ENCODE measurements at places on chromosomes 11 and 22.

GRCh38 chr11:102451681-102452460 is 694 bp downstream of the TMEM123 start:
- peak; percentile 32 for DNase-seq

DNA sequence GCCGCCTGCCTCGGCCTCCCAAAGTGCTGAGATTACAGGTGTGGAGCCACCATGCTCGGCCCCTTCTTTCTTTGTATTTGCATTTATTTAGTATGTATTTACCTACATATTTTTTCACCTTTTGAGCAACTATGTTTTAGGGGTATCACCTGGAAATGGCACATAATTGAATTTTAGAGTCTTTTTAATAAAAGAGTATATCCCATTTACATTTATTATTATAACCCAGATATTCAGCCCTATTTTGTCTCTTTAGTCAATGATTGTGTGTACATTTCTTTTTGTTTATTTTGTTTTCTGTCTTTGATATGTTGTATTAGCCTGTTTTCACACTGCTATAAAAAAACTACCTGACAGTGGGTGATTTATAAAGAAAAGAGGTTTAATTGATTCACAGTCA is 56.8 kb upstream of the CCND1 start:
- no peak for DNase-seq

GRCh38 chr11:121059605-121060004 is 35.7 kb downstream of the TBCEL start:
- no peak for DNase-seq

DNA sequence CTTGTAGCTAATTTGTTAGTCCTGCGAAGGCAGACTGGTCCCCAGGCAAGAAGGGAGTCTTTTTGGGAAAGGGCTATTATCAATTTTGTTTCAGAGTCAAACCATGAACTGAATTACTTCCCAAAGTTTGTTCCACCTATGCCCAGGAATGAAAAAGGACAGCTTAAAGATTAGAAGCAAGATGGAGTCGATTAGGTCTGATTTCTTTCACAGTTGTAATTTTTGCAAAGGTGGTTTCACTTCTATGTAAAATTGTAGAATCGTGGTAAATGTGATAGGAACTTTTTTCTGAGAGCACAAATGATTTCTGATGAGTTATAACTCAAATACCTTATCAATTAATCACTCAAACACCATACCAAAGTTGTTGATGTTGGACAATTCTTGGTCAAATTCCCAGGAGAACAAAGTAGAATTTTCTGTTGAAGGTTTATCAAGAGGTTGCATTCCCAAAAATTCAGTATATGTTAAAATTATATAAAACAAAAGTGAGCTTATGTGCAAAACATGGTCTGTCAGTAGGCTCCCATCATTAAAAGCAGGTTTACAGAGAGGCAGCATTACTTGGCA is 2.9 kb upstream of the CTSC start:
- no peak for DNase-seq

DNA sequence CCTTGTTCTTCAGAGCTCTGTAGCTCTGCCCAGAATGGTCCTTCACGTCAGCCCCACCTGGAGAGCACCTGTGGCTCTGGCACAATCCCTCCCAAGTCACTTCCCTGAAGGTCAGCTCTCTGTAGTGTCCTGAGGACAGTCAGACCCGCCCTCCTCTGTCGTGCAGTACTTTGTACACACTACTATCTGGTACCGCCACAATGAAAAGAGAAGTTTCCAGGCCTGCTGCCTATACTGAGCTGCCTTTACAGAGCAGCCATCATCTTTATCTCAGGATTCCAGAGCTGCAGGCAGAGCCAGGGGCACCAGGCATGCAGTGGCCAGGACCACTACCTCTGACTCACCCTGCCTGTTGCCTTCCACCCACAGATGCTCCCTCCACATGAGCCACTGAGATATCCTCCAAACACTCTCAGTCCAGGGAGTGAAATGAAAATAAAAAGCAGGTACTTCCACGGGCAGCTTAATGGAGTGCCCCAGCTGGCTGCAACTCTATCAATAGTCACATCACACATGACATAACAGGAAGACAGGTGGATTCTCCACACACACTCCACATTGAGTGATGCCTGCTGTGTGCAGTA is 7.3 kb downstream of the PACSIN2 start:
- DNase-seq, result no peak

DNA sequence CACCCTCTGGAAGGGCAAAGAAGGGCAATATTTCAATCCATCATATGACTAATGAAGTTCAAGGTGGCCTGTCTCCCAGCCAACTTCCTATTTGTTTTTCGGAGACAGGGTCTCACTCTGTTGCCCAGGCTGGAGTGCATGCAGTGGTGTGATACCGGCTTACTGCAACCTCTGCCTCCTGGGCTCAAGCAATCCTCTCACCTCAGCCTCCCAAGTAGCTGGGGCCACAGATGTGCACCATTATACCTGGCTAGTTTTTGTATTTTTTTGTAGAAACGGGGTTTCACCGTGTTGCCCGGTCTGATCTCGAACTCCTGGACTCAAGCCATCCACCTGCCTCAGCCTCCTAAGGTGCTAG is 13.4 kb downstream of the ABTB2 start:
- no peak for DNase-seq

GRCh38 chr11:62575156-62575555 is 1.5 kb upstream of the EEF1G start:
- DNase-seq, result no peak

- DNase-seq, result no peak
Observed at GRCh38 chr22:23569716-23570115, 10.4 kb downstream of the IGLL1 start.

GRCh38 chr11:111851636-111852035 is 19.7 kb downstream of the ALG9 start:
- DNase-seq, result no peak

DNA sequence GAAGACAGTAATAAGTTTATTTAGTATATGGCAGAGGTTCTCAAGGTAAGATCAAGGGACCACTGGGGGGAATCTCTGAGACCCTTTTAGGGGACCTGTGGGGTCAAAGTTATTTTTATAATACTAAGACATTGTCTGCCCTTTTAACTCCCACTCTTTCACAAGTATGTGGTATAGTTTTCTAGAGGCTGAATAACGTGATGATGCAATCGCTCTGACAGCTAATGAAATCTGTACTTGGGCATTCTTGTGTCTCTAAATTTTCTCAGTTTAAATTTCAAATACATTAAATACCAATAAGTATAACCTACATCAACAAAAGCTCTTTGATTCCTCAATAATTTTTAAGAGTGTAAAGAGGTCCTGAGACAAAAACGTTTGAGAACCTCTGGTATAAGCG is 147.9 kb downstream of the ATG16L2 start:
- DNase-seq, result no peak

DNA sequence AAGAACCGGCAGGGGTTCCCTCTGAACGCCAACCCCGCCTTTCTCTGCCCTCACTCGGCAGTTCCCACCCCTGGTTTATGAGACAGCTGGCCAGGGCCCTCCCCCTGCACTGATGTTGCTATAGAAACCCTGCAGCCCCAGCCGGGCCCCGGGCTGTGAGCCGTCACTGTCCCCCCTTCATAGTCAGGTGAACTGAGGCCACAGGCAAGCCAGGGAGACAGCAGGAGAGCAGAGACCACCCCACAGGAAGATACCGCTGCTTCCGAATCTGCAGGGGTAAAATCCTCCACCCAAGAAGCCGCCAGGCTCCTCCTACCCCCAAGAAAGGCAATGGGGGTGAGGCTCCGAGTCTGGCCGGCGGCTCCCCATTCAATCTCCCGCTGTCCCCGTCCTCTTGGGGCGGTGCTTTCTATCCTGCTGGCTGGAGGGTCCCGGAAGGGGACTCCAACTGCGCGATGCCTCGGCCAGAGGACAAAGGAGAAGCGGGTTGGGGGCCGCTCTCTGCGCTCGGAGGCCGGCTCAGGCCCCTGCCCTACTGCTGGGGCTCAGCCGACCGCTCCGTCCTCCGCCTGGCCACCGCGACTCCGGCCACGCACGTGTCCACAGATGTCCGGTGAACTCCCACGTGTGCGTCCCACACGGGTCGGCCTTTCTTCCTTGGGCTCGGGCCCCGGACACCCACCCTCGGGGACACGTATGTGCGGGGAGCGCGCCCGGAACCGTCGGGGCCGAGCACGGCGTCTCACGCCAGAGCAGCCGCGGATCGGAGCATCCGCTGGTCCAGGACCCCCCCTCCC is 587 bp downstream of the SLC25A22 start:
- peak; percentile 36 for DNase-seq

GRCh38 chr11:67413266-67413849 is 2.1 kb upstream of the CARNS1 start:
- DNase-seq, result no peak

GRCh38 chr22:20663941-20664593 is 109.8 kb upstream of the SERPIND1 start:
- no peak for DNase-seq

- no peak for DNase-seq
Observed at GRCh38 chr22:20748731-20749428, 25.0 kb upstream of the SERPIND1 start.

- DNase-seq, result no peak
Observed at GRCh38 chr11:64853709-64854108, 9.3 kb upstream of the CDC42BPG start.

DNA sequence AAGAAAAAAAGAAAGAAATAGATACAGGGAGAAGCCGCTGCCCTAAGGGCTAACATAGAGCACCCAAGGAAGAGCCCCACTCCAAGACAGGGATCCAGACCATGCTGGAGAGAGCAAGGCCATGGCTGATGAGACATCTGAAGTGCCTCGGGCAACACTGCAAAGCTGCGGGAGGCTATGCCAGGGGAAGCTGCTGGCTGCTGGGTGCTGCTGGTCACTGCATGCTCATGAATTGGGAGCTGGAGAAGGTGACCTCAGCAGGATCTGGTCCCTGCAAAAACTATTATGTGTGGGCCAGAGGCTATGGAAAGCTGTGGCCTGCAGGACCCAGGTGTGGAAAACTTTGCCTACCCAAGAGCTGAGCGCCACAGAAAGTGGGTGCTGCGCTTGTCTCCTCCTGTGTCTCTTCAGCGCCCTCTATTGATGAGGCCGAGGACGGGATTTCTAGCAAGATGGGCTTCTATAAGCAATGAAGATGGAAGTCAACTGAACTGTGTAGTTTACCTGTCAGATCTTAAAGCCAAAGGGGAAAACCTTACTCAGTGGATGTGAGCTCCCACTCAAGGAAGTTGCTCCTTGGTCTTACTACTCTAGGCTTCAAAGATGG is 17.3 kb upstream of the SLC29A2 start:
- peak; percentile 23 for DNase-seq

GRCh38 chr11:113906038-113906437 is 1.4 kb downstream of the HTR3B start:
- DNase-seq, result no peak

DNA sequence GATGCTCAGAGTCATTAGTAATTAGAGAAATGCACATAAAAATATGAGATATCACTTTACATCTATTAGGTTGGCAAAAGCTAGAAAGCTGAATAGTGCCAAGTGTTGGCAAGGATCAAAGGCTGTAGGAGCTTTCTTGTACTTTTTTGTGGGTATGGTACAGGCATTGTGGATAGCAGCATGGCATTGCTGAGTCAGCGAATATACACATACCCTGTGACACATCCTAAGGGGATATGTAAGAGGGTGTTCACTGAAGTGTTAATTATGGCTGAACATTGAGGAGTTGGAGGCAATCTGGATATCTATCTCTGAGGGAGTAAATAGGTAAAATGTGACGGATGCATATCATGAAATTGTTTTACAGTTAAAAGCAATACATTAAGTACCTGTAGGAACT is 27.0 kb upstream of the IL18BP start:
- no peak for DNase-seq

- no peak for DNase-seq
Observed at GRCh38 chr11:123334925-123335324, 95.1 kb upstream of the GRAMD1B start.

GRCh38 chr11:42521994-42522393 is 789.8 kb upstream of the API5 start:
- no peak for DNase-seq

DNA sequence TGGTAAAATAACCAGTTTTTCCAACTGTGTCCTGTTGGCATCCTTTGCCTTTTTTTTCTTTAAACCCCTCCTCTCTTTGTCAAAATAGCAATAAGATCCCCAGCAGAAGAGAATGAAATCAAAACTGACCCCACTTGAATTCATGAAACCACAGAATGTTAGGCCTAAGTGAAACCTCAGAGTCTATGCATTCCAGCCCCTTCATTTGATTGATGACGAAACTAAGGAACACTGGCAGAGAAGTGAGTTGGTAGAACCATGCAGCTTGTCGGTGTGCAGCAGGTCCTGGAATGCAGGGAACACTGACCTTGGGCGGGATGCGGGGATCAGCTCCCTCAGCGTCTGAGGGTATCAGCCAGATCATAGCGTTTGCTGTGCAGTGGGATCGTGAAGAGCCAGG is 57.5 kb downstream of the GRK3 start:
- DNase-seq, result no peak

GRCh38 chr11:36292311-36292722 is 3.1 kb upstream of the COMMD9 start:
- DNase-seq, result no peak

DNA sequence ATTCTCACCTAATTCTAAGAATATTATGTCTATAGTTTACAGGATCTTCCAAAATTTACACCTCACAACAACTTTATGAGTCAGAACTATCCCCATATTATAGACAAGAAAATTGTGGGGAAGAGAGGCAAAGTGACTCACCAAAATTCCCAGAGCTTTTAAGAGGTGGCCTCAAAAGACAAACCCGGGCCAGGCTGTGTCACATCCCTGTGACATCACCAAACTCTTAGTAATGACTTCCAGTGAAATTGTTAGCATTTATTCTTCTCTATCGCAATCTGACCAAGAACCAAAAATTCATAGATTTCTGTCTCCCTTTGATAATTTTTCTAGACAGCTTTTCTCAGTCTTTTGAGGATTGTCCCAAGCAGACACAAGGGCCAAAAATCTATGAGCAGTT is 134.3 kb downstream of the SNX19 start:
- DNase-seq, result no peak

- no peak for DNase-seq
Observed at GRCh38 chr22:20174785-20175596, 24.1 kb upstream of the CCDC188 start.

DNA sequence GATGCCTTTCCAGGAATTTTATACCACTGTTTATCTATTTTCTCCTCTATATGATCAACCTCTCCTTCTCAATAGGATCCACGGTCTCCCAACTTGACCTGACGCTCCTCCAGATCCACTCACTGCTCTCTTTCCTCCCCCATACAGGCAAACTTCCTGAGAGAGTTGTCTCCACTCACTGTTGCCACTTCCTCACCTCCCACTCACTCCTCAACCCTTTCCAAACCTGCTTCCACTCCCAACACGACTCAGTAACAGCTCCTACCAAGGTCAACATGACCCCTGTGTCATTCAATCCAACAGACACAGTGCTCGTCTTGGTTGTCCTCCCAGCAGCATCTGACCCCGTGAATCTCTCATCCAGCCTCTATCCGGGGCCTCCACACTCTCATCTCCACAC is 3.1 kb downstream of the APBB1 start:
- DNase-seq, result no peak

DNA sequence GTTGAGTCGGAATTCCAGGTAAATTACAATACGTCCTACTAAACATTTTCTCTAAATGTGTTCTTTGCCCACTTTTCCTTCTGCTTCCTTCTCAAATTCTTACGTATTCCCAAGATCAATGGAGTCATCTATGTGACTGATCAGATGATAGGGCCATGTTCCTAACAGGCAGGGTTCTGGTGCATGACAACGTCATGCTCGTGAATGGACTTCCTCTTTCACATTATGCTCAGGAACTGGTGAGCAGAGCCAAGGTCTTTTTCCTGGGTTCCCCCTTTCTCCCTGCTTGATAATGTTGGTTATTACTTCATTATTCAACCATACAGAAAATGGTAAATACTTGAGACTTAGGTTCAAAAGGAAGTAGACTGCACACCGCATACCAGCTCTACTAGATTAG is 789.4 kb downstream of the OPCML start:
- DNase-seq, result no peak

Measured in activated naive CD4-positive, alpha-beta T cell (primary cell).